Spinal cord (tissue), 10 donors: ENCODE measurements at places on chromosomes 7 and 10. TPM values are rescaled to one million over a fixed set of nuclear protein-coding genes. Genes with fewer than 3 reads are reported as not detected.

GRCh38 chr7:46007194-46007593, 86.1 kb upstream of the IGFBP3 start:
- no peaks in the 10 kb centered on the region for H3K27me3 ChIP-seq
- DNase-seq: no peak
- H3K27ac ChIP-seq: no peak overlapping the region
- H3K36me3 ChIP-seq: no peaks in the 10 kb centered on the region

GRCh38 chr7:43105521-43106120, 6.8 kb upstream of the HECW1 start:
- H3K4me1 ChIP-seq: no peaks in the 10 kb centered on the region
- no peak overlapping the region for H3K27ac ChIP-seq
- H3K4me3 ChIP-seq: no peak overlapping the region

DNA sequence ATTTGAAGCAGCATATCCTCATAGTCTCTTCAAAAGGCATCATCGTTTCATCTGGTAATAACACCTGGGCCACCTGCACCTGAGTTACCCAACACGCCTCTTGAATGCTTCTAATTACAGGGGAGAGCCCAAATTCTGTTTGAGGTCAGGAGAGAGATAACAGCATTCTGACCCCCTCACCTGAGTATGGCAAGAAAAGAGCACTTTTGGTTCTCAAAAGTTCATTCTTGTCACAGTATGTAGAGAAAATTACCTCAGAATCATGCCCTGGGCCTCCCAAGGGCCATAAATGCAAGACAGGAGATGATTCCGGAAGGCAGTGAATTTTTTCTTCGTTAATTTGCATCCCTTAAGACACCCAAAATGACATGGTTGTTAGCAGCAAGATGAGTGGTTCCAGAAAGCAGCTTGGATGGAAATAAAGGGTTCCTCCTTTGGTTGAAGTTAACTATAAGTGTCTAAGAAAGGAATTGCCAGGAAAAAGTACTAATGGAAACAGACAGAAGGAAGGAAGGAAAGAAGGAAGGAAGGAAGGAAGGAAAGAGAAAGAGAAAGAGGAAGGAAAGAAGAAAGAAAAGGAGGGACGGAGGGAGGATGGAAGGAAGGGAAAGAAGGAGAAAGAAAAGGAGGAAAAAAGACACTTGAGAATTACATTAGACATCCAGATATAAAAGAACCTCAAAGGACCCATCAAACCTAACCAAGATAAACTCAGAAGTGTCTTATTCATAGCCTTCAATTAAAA, 228.4 kb upstream of the RHOBTB1 start:
- no peaks in the 10 kb centered on the region for H3K4me1 ChIP-seq
- no peaks in the 10 kb centered on the region for H3K27me3 ChIP-seq
- DNase-seq: no peak
- no peak overlapping the region for H3K4me3 ChIP-seq
- no peaks in the 10 kb centered on the region for H3K36me3 ChIP-seq

DNA sequence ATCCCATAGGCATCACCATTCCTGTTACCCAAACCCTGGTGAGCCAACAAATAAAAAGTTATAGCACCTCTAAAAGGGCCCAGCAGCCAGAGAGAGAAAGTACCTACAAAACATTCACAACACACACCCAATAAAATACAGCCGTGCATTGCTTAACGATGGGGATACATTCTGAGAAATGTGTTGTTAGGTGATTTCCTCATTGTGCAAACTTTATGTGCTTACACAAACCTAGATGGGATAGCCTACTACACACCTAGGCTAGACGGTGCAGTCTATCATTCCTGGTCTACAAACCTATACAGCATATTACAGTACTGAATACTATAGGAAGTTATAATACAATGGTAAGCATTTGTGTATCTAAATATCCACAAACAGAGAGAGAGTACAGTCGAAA, 44.9 kb upstream of the UCN3 start:
- DNase-seq: no peak
- no peak overlapping the region for H3K27ac ChIP-seq

DNA sequence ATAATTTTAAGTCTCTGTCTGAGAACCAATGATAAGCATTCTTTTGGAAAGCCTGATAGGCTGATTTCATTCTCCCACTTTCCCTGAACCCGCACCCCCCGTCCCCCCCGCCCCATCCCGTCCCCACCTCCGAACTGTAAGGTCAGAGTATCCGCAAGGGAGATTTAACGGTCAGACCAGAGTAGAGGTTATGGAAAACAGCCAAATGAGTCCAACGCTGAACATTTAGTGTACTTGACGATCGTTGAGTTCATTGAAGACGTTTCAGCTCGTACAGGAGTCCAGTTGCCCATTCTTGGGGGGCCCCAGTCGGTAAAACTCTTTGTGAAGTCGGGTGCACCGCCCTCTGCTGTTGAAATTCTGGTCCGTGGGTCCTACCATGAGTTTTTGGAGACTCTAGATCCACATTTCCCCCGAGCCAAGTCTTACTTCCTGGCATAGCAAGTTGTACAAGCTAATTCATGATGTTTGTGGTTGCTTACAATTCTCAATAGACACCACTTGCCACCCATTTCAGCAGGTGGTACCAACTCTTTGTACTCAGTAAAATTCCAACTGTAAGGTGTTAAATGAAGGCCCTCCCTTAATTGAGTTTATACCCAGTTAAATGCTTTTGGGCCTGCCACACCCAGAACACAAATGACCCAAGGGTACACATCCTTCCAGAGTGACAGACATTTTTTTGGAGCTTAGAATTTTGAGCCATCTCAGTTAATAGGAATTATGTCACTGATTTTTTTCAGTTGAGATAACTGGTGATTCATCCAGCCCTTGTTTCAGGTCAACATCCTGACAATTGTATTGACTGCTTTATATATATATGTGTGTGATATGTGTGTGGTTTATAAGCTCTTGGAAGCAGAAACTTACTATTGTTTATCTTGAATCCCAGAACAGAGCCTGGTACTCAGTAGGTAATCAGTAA, 1.2 kb downstream of the MARCHF5 start:
- H3K36me3 ChIP-seq: peaks cover 8% of the 10 kb centered on the region
- H3K27ac ChIP-seq: no peak overlapping the region
- no peak for DNase-seq
- peak overlapping the region; percentile 99 for H3K4me3 ChIP-seq
- H3K27me3 ChIP-seq: no peaks in the 10 kb centered on the region
- H3K4me1 ChIP-seq: peaks cover 15% of the 10 kb centered on the region

DNA sequence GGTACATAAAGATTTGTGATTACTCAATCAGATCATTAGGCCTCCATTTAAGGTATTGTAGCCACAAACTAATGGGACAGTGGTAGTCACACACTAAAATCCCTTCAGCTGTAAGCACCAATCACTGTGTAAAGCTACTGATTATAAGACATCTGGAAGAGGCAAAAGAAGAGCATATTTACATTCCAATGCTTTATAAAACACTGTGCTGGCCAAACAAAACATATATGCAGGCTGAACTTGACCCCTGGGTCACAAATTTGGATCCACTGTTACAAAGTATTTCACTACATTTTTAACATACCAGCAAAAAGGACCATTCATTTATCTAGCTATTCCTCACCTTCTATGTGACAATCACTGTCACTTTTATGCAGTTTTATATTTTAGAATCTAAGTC, 41.4 kb upstream of the ANLN start:
- H3K27ac ChIP-seq: no peak overlapping the region
- no peak overlapping the region for H3K4me3 ChIP-seq
- H3K27me3 ChIP-seq: no peaks in the 10 kb centered on the region
- no peaks in the 10 kb centered on the region for H3K36me3 ChIP-seq

DNA sequence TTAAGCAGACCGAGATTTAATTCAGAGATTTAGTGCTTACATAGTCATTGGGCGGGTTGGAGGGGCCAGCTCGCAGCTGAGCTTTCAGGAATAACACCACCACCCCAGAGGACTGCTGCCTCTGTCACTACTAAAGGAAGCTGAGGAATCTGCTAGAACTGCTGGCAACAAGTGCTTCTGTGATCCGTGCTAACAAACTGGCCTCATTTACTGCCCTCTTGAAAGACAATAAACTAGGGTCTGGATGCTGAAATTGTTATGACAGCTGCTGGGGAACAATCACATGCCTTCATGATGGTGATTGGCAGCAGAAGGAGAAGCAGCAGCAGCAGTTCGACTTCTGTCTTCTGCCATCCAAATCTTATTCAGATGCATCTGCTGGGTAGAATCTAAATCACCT, 285.5 kb upstream of the TAC1 start:
- no peaks in the 10 kb centered on the region for H3K36me3 ChIP-seq
- H3K27ac ChIP-seq: no peak overlapping the region
- no peak for DNase-seq
- no peak overlapping the region for H3K4me3 ChIP-seq
- no peaks in the 10 kb centered on the region for H3K27me3 ChIP-seq
- no peaks in the 10 kb centered on the region for H3K4me1 ChIP-seq

GRCh38 chr10:133160826-133161471, 930 bp downstream of the KNDC1 start:
- peaks cover 3% of the 10 kb centered on the region for H3K27me3 ChIP-seq
- peak overlapping the region; percentile 54 for H3K4me3 ChIP-seq
- H3K36me3 ChIP-seq: peaks cover 36% of the 10 kb centered on the region
- H3K27ac ChIP-seq: no peak overlapping the region

Gene CD36
- 78.1 TPM for total RNA-seq

Gene PLAC9
- 7.6 TPM for total RNA-seq
